AG10803 (cell line): ENCODE measurements at places on chromosomes 4 and X.

DNA sequence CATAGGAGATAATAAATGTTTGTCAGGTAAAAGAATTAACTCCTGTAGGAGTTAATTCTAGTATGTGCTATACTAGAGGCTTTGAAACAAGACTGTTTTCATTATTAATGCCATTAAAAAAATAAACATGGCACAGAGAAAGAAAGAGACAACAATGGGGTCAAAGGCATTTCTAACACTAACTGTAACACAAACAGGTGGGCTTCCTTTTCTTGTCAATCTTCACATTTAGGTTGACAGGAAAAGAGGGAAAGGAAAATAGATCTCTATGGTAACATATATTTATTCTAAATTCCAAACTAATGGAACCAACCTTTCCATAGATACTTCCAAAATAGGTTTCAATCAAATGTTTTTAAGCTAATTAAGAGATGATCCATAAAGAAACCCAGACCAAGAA, 9.8 kb downstream of the ANKRD17 start:
- DNase-seq = no peak

DNA sequence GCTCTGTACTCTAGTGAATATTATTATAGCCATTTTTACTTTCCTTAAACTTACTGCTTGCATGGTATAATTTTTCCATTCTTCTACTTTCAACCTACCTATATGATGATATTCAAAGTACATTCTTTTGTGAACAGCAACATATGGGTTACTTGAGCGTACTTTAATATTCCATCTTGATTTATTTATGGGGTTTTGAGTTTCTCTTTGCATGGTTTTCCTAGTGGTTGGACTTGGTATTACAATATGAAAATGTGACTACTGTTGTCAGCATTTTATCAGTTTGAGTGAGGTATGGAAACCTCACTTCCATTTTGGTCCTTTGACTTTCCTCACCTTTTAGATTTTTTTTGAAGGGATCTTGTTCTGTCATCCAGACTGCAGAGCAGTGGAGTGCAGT, 35.9 kb downstream of the ADGRG4 start:
- DNase-seq = no peak

DNA sequence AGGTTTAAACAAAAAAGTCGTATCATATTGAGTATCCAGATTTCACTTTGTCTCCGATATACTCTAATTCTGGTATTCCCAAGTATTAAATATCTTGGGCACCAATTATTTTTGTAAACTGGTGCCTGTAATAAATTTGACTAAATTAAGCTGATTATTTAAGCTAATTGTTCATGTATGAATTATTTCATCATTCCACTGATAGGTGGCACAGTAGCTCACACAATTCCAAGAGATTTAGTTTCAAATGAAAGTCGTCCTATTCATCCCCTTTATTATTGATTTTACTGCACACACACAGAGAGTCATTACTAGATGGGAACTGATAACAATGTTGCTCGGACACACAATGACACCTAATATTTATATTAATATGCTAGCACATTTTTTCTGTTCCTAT, 432.4 kb downstream of the DMD start:
- DNase-seq = no peak

DNA sequence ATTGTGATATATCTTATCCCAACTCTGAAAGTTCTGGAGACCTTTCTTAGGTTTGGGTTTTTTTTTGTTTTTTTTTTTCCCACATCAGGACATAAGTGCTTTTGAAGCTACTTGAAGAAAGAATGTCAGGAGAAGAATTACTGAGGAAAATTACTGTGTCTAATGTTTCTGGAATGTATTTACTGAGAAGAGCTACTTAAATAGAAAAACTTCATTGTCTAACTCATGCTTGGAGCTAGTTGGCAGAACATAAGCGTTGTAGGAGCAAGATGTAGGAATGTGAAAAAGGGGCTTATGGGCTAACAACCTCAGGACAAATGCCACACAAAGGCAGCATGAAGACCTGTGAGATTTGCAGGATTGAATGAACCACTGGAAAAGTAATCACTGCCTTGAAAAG, 166.6 kb upstream of the GLRA2 start:
- peak; percentile 72 for DNase-seq

GRCh38 chr4:3135155-3136011, 60.9 kb downstream of the HTT start:
- DNase-seq = peak; percentile 36

DNA sequence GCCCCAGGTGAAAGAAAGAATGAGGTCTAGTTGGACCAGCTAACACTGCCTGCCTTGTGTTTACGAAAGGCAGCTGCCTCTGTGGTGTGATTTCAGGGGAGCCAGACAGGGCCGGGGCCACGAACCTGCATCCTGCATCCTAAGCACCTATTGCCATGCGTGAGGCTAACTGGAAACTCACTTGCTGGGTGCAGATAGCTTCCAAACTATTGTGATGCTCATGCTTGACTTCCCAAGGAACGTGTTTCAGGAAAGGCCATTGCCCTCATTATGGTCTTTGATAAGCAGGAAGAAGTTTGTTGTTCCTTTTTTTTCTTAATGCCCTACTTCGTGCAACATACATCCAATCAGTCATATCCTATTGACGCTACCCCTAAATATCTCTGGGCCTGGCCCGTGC, 2.3 kb upstream of the IRF2 start:
- DNase-seq = no peak

GRCh38 chr4:1401409-1402020, 4.7 kb downstream of the NKX1-1 start:
- DNase-seq = no peak

- no peak for DNase-seq
Observed at GRCh38 chr4:1775731-1776500, 17.2 kb upstream of the FGFR3 start.

DNA sequence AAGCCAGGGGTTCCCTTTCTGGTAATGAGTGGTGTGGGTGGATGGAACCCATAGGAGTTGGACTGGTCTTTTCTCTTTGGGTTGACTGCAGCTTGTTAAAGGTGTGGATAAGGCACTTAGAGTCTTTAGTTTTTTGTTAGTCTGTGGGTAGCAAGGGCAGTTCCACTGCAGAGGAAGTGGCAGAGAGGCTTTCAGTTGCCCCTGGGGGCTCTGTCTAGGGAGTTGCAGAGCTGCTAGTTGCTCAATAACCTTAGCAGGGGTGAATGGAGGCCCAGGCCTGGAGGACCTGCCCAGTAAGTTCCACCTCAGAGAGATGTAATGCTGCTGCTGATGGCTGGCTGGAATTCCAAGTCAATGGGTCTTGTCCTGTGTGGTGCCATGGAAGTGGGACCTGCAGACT, 282.6 kb upstream of the NDST4 start:
- DNase-seq = no peak

DNA sequence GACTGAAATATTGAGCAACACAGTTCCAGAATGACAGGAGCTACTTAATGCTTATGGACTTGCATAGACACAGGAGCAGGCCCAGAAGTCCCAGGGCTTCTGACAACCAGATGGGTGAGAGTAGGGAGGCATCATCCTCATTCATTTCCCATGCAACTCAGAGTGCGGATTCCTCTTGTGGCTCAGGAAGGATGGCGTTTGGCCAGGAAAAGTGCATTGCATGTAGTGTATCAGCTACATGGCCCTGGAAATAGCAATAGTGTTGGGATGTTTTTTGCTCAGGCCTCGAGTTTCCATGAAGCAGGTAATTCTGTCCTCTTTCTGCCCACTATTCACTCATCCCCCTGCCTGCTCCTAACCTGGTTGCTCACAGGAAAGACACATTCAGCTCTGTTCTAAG, 136.6 kb downstream of the PDGFRA start:
- DNase-seq = peak; percentile 9

GRCh38 chr4:154739111-154739510, 4.7 kb upstream of the LRAT start:
- DNase-seq = no peak

DNA sequence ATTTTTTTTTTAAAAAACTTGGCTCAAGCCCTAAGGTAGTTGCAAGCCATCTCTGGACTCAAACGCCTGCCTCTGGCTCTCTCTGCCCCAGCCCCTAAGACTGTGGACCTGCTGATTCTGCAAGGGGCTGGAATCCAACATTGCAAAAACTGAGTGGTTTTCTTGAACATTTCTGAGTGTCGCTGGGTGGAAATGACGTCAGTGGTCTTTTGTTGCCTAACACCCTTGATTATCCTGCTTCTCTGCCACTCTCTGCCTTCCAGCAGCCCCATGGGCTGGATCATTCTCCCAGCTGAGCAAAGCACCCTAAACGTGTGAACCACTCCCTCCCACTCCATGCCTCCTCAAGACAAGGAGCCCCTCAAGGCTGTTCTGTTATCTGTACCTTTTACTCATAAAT, 16.6 kb downstream of the BST1 start:
- peak; percentile 45 for DNase-seq

- no peak for DNase-seq
Observed at GRCh38 chr4:149645790-149646189, 169.9 kb downstream of the IQCM start.

- no peak for DNase-seq
Observed at GRCh38 chr4:117096886-117097285, 11.5 kb upstream of the TRAM1L1 start.

DNA sequence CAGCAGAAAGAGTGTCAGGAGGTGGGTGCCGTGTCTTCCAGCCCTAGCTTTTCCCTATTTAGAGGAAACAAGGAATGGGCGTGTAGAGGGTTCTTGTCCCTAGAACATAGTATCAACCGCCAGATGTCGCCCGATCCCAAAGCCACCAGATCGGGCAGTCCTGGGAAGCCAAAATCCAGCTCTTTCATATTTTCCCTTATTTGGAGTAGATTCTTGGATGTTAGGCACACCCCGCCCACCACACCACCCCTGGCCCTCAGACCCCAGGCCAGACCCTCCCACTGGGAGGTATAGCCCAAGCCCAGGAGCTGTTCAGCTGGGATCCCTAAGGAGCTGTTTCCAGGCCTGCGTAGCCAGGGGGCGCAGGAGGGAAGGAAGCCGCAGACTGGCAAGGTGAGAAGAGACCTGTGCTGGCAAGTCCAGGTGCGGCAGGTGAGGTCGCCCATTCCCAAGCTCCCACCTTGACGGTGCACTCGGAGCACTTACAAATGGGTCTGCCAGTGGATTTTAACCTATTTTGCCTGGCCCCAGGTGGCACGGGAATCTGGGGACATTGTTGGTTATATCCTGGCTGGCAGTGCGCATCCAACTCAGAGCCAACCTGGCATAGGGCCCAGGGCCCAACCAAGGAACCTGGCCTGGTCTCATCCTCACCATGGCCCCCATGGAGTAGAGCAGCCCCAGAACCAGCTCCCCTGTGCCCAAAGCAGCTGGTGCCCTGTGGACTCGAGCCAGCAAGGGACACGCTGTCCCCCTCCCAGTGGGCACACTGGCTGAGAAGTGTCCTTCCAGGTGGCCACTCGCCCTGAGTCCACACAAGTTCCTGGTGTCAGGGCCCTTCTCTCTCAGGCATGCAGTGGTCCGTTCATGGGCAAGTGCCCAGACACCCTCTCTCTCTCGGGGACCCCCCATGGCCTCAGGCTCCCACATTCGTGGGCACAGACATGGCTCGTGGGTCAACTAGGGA, 811 bp downstream of the FLNA start:
- peak; percentile 84 for DNase-seq

DNA sequence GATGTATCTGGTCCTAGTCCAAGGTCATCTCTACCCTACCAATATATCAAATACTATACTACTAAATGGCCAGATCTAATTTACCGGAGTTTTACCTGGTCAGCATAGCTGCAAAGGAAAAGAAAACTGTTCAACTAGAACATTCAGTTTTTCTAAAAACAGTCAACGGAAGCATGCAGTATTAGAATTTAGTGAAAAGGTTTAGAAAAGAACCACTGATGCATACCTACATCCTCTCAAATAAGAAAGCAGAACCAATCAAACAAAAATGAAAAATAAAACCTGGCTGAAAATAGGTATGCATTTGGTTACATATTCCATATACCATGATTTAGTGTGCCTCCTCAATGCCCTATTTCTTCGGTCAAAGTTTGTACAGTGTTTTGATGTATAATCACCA, 140.0 kb downstream of the CHM start:
- DNase-seq = no peak

DNA sequence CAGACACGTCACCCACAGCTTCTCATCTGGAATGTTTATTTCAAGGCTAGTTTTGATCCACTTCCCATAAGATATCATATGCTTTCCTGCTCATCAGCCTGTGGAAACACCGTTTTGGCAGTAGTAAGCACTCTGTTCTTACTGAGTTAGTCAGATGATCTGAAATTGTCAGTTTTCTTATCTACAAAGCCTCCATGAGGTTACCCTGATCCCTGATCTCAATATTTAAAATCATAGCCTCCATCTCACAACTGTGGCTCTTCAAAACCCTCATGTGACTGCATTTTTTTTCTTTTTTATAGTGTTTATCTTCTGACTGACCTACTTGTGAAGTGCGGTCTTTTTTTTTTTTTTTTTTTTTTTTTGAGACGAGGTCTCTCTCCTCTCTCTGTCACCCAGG, 22.7 kb downstream of the BST1 start:
- no peak for DNase-seq

DNA sequence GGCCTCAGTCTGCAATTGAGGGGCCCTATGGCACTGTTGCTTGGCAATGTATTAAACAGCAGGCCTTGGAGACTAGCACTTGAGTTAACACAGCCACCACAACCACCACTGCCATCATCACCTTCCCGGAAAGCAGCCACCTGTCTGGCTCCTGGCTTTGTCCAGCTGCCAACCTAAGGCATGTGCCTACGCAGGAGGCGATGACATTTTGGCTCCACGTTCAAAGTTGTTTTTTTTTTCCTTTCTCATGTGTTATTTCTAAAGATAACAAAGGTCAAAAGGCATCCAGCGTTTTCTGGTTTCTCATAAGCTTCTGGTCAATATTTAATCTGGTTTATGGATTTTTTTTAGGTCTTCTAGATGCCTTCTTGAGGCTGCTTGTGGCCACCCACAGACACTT, 7.5 kb downstream of the CLDN2 start:
- DNase-seq = no peak

DNA sequence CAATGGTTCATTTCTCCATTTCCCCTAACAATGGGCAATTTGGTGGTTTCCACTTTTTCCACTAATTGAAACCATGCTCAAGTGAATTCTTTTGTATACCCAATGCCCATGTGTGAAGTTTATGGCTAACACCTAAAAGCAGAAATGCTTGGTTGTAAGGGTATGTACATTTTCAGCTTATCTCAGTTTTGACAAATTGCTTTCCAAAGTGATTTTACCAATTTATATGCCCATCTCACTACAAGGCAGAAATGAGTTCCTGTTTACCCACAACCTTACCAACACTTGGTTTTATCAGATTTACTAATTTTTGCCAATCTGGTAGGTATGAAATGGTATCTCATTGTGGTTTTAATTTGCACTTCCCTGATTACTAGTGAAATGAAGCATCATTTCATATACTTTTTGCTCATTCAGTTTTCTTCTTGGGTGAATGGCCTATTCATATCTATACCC, 14.8 kb downstream of the GPR34 start:
- no peak for DNase-seq

- no peak for DNase-seq
Observed at GRCh38 chrX:129790808-129791207, 11.1 kb downstream of the SASH3 start.

DNA sequence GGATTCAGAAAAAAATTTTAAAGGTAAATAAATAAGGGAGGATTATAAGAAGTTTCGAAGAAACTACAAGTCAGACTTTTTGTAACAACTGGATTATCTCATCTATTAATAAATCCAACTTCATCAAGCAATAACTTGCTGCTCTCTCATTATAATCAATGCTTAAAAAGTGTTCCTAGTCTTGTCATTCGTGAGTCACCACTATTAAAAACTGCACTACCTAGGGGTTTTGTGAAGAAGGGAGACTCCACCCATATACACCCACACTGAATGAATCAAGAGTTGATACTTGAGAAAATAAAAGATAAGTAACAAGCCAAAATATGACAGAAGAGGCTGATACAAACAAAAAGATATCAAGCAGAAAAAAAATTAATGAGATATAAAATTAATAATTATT, 360.5 kb downstream of the ZNF674 start:
- no peak for DNase-seq

GRCh38 chr4:124203613-124204238, 508.8 kb downstream of the ANKRD50 start:
- peak; percentile 39 for DNase-seq
